Thymus (tissue), 14 donors: ENCODE measurements at places on chromosomes 2 and 18. TPM values are rescaled to one million over a fixed set of nuclear protein-coding genes. Genes with fewer than 3 reads are reported as not detected.

GRCh38 chr2:33372940-33373553, 103.4 kb upstream of the RASGRP3 start:
- no peaks in the 10 kb centered on the region for H3K36me3 ChIP-seq
- DNase-seq = no peak
- no peaks in the 10 kb centered on the region for H3K4me1 ChIP-seq
- no peak overlapping the region for H3K4me3 ChIP-seq
- H3K27ac ChIP-seq = no peak overlapping the region

- no peak overlapping the region for H3K4me3 ChIP-seq
- no peak for DNase-seq
- no peak overlapping the region for H3K27ac ChIP-seq
- peaks cover 5% of the 10 kb centered on the region for H3K36me3 ChIP-seq
Measured at GRCh38 chr2:57726294-57726693, 320.3 kb upstream of the VRK2 start.

- H3K4me1 ChIP-seq = no peaks in the 10 kb centered on the region
- no peaks in the 10 kb centered on the region for H3K27me3 ChIP-seq
- H3K36me3 ChIP-seq = no peaks in the 10 kb centered on the region
- no peak overlapping the region for H3K27ac ChIP-seq
- DNase-seq = no peak
Measured at GRCh38 chr2:5229574-5229973, 462.6 kb upstream of the SOX11 start.

DNA sequence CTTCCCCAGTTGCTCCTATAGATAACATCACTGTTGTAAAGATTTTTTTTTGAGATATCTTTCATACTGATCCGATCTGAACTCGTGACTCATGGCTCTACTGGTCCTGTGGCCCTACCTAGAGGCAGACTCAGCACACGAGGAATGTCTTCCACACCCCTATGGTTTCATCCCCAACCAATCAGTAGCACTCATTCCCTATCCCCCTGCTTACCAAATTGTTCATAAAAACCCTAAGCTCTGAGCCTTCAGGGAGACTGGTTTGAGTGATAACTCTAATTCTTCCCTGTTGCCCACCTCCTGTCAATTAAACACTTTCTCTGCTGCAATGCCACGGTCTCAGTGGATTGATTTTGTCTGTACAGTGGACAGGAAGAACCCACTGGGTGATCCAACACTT, 4.2 kb upstream of the SAP130 start:
- H3K4me1 ChIP-seq = peaks cover 9% of the 10 kb centered on the region
- H3K36me3 ChIP-seq = no peaks in the 10 kb centered on the region
- H3K27ac ChIP-seq = no peak overlapping the region
- H3K4me3 ChIP-seq = no peak overlapping the region
- H3K27me3 ChIP-seq = no peaks in the 10 kb centered on the region

DNA sequence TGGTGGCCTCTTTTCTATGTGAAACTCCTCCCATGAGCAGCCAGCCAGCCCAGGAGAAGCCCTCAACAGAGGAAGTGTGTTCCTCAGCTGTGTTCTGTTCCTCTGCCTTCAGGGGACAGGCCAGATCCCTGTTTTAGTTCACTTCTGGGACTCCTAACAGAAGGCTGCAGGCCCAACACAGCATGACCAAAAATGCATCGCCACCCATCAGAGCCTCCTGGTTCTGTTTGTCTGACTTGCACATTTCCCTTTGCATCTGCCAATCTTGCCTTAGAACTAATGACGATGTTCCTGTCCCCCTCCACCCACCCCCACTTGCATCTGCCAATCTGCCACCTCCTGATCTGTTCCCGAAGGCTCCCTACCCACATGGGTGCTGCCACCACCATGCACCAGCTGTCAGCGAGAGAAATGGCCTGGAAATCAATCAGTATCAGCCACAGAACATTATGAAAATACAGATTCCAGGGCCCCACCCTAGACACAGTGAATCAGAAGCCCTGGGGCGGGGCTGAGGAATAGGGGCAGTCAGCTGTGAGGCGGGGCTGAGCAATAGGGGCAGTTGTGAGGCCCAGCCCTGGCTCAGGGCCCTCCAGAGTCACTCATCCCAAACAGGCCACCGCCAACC, 51.0 kb downstream of the FAM168B start:
- no peak overlapping the region for H3K4me3 ChIP-seq
- no peak overlapping the region for H3K27ac ChIP-seq
- no peak for DNase-seq
- peaks cover 12% of the 10 kb centered on the region for H3K36me3 ChIP-seq

DNA sequence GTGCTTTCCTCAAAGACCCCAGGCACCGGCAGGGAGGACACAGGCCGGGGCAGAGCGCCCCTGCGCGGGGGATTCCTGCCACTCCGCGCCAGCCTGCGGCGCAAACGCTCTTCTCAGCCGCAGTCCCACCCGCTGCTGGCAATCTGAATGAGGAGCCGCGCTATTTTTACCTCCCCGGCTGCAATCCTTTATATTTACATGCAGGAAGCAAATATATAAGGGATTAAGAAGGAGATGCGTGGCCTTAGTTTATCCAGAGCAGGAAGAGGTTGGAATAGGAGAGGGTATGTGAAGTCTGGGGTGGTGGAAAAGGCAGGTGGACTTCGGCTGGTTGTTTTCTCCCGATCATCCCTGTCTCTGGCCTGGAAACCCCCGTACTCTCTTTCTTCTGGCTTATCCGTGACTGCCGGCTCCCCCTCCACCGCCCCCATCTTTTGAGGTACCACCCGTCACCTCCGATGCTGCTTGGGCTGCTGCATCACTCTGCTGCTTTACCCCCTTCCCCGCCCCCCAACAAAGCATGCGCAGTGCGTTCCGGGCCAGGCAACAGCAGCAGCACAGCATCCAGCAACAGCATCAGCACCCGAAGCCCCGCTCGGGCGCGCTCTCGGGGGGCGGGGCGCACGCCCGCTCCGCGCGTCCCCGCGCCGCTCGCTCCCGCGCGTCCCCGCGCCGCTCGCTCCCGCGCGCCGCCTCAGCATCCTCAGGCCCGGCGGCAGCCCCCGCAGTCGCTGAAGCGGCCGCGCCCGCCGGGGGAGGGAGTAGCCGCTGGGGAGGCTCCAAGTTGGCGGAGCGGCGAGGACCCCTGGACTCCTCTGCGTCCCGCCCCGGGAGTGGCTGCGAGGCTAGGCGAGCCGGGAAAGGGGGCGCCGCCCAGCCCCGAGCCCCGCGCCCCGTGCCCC, at the start of gene ADAM23:
Gene ADAM23, plus strand, starts transcription at position 700 of the 902 bp plus-strand sequence. CDS start 335 bp downstream, outside the sequence.
- no peaks in the 10 kb centered on the region for H3K4me1 ChIP-seq
- DNase-seq = no peak
- peaks cover 41% of the 10 kb centered on the region for H3K27me3 ChIP-seq

GRCh38 chr2:147773479-147773878, 71.3 kb upstream of the ACVR2A start:
- H3K4me1 ChIP-seq = no peaks in the 10 kb centered on the region
- no peaks in the 10 kb centered on the region for H3K36me3 ChIP-seq
- H3K4me3 ChIP-seq = no peak overlapping the region
- DNase-seq = no peak

DNA sequence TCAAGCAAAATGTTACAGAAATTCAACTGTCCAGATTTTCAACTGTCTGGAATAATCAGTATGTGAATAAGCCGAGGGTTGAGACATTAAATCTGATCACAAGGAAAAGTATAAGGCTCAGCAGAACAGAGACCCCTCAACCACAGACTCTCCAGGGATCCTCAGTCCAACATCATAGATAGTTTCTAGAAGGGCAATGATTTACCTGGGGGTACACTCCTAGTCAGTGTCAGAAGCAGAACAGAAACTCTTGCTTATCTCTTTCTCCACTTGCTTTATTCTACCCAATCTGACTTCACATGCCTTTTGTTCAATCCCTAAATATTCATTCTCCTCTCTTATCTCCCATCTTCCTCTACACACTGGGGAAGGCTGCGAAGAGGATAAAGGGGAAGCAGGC, 36.4 kb downstream of the ICOS start:
- H3K4me1 ChIP-seq = no peaks in the 10 kb centered on the region
- H3K27me3 ChIP-seq = no peaks in the 10 kb centered on the region
- no peak for DNase-seq
- no peak overlapping the region for H3K27ac ChIP-seq
- no peak overlapping the region for H3K4me3 ChIP-seq

Gene SOCS6
- 5.4 TPM for total RNA-seq

Gene HSBP1L1
- total RNA-seq = 6.5 TPM

Gene CCDC68
- 0.52 TPM for total RNA-seq
